ENCODE measurements at places on chromosomes 11 and 22.

DNA sequence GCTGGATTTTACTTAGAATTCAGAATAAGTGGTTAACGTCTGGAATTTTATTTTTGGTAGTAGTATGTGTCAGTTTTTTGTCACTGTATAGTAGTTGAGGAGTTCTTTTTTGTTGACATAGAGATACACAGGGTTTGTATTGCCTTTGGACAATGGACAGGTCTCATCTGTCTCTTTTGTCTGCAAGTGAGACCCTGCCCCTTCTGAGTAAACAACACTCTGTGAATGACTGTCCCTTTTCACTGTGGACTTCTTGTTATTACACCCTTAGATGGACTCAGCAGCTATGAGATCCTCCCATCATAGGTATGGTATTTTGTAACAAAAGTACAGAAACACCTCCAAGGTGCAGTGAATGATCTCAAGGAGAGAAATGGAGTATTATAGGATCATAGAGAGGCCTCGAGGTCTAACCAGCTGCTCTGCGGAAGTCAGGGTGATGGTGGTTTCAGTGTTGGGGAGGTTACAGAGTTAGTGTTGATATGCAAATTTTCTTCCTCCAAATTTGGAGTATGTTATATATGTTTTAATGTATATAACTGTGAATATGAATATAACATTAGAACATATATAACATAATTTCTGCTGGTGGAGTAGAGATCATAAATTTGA is 7.8 kb downstream of the PPP6R3 start:
- DNase-seq = no peak

- peak; percentile 7 for DNase-seq
Measured at GRCh38 chr11:70158201-70158600, 44.9 kb upstream of the FADD start.

GRCh38 chr22:46147471-46148267 is 2.7 kb upstream of the PPARA start:
- DNase-seq = no peak

DNA sequence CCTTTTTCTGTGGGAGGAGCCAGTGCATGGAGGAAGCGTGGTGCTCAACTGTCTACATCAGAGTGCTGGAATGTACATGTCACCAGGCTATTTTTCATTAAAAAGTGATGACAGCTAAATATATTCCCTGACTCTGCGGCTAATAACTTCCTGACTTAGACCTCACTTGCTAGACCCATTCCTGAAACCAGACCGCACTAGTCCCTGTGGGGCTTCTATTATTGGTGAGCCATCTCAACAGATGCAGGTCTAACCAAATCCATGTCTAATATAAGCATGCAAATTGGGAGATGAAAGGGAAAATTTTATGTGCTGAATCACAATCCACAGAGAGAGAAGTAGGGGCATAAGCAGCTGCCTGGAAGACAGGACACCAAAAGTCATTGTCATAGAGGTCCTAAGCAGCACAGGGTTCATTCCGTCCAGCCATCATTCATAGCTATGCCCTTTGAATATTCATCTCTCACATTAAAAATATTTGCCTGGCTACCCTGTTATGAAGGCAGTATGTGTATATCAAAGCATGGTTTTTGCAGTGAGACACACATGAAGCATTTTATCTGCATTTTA is 110.9 kb upstream of the BLID start:
- peak; percentile 97 for DNase-seq

GRCh38 chr11:64224151-64224890 is 1.7 kb downstream of the TRPT1 start:
- no peak for DNase-seq

- DNase-seq = no peak
Measured at GRCh38 chr11:80635178-80635577, 1194.3 kb upstream of the TENM4 start.

DNA sequence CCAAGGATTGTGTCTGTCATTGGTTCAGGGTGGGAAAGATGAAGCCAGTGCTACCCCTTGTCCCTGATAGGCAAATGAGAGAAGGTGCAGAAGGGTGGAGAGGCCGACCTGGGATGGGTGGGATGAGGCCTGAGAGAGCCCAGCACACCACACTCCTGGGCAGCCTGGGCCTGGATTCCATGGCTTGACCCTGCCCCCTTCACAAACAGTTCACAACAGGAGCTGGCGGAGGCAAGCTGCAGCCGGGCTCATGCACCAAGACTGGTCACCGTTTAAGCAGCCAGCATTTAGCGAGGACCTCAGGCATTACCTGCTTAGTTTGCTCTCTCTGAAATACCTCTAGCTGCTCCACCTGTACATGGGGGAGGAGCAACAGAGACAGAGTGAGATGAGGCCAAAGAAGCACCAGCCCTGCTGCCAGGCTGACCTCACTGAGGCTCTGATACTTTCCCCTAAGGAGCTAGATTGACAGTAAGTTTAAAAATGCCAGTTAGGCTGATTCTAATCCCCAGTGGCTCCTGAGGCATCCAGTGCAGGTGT is 13.5 kb downstream of the IL18BP start:
- no peak for DNase-seq

DNA sequence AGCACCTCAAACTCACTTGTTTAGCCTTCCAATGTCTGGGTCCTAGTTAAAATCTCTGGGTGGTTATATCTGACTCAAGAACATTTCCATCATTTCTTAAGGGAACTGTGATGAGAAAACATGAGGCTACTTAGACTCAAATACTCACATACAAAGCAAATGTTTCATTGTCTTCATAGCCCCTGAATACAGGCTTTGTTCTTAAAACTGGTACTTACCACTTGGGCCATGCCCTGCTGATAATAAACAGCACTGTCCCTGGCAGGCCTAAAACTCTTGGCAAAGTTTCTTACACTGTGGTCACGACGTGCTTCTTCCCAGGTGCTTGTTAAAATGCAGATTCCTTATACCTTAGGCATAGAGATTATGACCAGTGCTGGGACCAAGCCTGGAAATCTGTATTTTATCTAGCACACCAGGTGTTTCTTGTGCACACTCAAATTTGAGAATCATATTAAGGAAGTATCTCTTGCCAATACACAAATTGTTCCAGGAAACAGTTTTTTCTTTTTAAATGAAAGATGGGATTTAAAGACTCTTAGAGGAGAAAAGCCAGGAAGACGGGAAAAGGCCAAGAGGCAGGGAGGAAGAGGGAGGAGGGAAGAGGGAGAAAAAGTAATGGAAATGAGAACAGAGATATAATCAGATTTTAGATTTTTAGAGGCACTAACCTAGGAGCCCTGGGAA is 287.9 kb upstream of the MPPED2 start:
- no peak for DNase-seq

DNA sequence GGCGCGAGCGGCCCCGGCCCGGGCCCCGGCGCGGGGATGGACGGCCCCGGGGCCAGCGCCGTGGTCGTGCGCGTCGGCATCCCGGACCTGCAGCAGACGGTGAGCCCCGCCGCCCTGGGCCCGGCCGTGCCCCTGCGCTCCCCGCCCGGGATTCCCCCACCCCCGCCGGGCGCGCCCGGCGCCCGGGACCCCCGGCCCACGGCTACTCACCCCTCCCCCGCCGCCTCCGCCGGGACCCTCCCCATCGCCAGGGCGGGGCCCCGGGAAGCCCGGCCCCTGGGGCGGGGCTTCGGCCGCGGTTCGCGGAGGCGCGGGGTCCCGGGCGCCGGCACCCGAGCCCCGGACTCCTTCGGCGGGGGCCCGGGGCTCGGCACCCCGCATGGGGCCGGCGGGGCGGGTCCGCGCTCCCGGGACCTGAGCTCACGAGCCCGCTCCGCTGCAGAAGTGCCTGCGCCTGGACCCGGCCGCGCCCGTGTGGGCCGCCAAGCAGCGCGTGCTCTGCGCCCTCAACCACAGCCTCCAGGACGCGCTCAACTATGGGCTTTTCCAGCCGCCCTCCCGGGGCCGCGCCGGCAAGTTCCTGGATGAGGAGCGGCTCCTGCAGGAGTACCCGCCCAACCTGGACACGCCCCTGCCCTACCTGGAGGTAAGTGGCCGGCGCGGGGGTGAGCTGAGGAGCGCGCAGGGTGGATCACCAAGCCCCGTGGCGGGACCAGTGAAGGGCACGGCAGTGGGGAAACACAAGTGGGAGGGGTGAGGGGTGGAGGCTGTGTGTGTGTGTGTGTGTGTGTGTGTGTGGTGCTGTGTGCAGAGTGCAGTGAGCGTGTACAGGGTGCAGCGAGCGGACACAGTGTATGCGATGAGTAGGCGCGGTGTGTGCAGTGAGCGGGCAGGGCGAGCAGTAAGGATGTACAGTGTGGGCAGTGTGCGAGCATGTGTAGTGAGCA is 2.3 kb downstream of the SHANK3 start:
- peak; percentile 14 for DNase-seq

DNA sequence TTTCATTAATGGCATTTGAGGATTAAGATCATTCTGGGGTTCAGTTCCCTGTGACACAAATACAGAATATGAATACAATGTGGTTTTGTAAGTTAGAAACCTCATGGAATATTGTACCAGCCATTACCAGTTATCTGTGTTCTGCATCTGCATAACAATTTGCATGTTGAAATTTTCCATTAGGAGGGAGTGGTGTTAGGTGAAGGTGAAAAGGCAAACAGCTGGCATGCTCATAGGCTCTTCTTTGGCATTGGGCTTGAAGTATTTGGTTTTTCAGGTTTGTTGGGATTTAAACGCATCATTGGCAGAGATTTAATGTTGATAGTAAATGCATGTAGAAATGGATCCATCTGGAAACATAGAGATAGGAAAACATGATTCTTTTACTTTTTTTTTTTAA is 18.6 kb downstream of the RTN3 start:
- no peak for DNase-seq

GRCh38 chr11:126380909-126381308 is 25.4 kb downstream of the ST3GAL4 start:
- DNase-seq = no peak

DNA sequence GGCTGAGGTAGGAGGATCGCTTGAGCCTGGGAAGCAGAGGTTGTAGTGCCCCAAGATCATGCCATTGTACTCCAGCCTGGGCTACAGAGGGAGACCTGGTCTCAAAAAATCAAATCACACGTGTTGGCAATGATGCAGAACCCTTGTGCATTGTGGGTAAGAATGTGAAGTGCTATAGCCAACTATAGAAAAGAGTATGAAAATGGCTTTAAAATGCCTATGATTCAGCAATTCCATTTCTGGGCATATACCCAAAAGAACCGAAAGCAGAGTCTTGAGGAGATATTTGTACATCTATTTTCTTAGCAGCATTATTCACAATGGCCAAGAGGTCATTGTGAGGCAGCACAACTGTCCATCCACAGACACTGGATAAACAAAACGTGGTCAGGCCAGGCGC is 2.6 kb upstream of the FADS3 start:
- DNase-seq = peak; percentile 89

DNA sequence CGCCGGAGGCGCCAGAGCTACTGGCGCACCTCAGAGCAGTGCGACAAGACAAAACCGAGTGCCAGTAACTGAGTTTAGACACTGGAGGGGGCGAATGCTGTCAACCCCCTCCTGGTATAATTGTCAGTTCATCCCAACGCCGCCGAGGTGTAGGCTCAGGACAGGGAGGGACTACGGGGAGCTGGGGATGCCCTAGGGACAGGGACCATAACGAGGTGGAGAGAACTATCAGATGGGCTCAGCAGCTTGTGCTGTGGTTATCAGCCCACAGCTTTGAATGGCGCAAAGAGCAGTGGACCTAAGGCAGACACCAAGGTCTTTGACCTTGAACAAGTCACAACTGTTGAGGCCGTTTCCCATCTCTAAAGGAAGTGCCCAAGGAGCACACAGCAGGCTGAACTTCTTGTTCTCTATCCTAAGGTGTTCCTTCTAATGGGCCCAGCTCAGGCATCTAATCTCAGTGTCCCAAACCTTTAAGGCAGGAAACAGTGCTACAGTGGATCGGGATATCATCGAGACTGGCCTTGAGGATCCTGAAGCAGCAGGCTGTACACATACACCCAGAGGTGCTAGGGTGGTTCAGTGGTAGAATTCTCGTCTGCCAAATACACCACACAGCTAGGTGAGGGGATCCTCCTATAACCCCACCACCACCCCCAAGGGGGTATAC is 958 bp upstream of the TUT1 start:
- no peak for DNase-seq

DNA sequence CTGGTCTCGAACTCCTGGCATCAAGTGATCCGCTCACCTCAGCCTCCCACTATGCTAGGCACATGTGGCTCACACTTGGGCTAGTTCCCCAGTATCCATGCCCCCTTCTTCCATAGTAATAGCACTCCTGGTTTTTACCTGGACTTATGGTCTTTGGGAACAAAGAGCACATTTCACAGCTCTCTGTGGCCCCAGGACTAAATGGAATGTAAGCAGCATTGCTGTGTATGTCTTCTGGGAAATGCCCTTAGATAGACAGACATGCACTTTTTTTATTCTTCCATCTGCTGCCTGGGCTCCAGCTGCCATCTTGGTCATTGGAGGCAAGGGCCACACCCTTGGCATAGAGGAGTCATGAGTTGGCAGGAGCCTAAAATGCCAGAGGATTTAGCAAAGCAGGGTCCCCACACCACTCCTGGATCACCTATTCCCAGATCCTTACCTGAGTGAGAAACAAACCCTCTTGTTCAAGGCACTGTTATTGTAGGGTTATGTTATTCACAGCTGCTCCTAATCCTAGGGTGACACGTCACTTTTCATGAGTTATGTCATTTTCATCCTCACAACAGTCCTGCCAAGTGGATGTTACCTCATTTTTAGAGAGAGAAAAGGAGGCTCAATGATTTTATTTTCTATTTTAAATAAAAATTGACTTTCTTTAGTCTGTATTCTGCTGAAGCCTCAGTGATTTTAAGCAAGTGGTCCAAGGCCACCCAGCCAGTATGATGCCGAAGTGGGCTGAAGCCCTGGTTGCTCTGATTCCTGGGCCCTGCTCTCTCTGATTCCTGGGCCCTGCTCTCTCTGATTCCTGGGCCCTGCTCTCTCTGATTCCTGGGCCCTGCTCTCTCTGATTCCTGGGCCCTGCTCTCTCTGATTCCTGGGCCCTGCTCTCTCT is 15.7 kb upstream of the GDPD5 start:
- no peak for DNase-seq

- no peak for DNase-seq
Measured at GRCh38 chr11:81916451-81916850, 817.2 kb downstream of the FAM181B start.

DNA sequence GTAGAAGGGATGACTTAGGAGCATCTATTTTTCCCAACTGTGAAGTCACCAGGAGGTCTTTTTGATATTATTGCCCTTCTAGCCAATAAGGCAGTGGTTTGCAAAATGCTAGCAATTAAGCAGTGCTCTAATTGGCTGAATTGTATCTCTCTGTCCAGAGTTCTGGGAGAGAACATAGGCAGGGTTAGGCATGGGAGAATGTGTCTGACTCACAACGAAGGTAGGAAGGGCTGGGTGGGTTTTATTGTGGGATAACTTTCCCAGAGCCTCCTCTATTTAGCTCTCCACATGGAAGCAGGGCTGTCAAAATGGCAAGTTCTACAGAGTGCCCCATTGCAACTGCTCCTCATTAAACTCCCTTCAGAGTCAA is 415.9 kb upstream of the CADM1 start:
- DNase-seq = no peak
